NCI-H1417 treated with DMSO at 0.1 percent for 48 hours (cell line): ENCODE measurements at places on chromosomes 3 and 15.

GRCh38 chr3:14799146-14799545 is 19.6 kb upstream of the FGD5 start:
- DNase-seq, result no peak

- no peak for DNase-seq
Observed at GRCh38 chr3:72317491-72317890, 530.8 kb downstream of the SHQ1 start.

DNA sequence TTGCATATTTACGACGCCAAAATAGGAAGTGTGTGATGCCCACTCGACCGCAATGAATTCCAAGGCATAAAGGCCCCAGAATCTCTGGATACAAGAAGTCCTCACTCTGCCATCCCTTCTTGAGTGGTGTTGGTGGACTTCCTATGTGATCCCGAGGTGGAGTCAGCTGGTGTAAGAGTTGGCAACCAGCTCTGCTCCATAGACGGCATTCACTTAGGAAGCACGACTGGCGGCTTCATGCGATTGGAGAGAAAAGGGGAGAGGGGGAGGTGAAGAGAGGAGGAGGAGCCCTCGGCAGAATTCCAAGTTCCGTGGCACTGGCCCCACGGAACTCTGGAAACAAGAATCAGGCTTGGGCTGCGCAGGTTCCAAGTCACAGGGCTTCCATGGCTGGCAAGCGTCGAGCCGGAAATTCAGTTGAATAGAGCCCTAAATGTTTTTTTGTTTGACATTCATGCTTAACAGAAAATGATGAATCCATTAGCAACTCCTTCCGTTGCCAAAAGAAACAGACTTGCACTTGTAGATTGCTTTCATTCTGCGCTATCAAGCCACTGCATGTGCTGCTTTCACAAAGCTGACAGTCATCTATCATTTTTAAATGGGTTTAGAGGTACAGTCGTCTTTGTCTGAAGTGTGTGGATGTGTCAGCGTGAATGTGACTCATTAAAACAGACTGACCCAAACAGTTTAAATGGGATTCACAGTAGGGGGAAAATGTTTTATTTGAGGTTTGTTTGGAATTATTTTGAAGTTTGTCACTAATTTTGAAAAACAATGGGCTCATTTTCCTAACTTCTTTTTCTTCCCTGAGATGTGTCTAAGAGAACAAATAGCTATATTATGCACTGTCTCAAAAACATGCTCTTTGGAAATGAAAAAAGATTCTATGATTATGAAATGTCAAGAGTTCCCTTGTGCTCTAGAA is 428.3 kb upstream of the ATP11B start:
- DNase-seq, result peak; percentile 96

DNA sequence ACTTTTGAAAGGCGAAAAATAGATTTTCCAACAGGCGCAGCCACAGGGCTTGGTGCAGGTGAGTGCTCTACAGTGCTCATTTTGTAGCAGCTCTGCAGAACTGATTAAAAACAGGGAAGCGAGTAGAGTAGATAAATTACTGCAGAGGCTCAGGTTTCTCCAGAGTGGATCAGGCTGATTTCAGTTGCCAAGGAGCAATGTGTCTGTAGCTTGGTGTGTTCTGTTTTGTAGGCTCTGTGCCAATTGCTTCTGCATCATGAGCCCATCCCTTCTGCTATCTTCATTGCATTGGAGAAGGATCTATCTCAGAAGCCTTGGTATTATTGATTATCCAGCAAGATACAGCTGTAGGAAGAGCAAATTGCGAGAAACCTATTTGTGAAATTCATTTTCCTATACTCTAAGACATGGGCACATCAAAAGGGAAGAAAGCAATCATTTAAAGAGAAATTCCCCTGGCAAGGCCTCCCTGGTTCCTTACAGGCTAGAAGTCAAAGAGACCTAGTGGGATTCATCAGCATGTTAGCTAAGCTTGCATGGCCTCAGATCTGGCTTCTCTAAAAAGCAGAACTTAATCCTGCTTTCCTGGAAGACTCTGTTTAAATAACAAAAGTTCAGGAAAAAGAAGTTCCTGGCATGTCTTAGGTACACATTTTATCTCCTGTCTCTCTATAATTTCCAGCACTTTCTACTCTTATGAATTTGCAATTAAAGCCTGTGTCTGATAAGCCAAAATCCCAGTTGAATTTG is 432.4 kb upstream of the ATP10A start:
- no peak for DNase-seq

- no peak for DNase-seq
Observed at GRCh38 chr3:193945143-193945542, 190.8 kb upstream of the HES1 start.

DNA sequence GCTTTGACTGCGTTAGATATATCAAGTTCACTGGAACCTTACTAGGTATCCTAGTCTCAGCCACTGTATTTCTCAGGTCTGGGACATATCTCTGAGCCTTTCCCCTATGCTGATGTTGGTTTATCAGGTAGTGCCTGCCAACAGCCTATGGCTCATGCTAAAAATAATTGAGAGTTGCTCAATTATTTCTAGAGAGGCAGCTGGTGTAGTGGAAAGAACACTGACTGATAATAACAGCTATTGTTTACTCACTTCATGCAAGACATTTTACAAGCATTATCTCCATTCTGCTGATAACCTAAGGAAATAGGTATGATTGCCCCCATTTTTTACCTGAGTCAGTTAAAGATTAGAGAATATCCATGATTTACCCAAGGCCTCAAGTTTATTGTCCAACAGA is 231.4 kb downstream of the LRRN1 start:
- DNase-seq, result no peak

DNA sequence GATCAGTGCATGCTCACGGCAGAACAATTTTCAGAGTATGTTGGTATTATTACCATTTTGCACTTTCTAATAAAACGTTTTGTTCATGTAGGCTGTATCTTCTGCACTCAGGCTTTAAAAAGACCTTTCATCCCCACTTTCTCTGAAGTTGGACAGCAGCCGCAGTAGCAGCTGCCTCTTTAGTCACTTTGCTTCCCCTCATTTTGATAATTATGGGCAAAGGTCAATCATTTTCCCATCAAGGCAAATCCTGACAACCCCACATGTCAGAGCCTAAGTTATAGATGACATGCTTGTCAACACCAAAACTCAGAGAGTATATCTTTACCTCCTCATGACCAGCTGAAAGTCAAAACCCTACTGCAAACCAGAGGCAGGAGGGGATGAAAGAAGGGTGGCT is 99.7 kb downstream of the ROBO2 start:
- no peak for DNase-seq

- no peak for DNase-seq
Observed at GRCh38 chr3:184314700-184315542, 515 bp downstream of the EIF4G1 start.

DNA sequence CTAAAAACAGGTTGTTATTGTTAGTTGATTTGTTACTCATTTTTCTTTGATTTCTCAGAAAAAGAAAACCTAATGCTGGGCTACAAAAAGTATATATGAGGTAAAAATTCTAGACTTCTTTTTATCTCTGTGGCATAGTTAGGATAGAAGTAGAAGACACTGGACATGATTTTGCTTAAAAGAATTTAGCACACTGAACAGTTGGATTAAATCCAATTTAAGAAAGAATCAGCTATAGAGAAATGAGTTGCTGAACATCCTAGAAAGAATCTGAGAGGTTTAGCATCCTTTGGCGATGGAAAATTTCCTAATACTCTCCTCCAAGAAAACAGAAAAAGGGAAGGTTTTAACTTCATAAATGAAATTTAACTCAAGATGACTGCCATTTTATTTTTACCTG is 259.7 kb downstream of the TBL1XR1 start:
- no peak for DNase-seq

GRCh38 chr3:103006526-103007183 is 571.8 kb downstream of the ZPLD1 start:
- DNase-seq, result no peak

- DNase-seq, result no peak
Observed at GRCh38 chr3:53715815-53716483, 130.3 kb downstream of the CHDH start.

DNA sequence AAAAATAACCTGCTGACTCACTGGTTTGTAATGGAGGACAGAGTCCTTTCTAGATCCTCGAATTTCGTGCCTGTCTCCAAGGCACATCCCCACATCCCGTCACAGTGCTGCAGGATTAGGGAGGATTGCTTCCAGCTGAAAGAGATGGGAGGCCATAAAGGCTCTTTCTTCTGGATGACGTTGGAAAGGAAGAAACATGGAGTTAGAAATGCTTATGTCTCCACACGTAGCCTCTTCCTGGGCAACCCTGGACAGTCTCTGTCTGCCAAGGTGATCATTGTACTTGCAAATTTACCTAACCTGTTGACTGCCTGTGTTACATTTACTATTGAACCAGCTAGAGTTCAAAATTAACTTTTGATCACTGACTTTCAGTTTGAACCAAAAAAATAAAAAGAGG is 27.6 kb upstream of the VILL start:
- DNase-seq, result no peak

- no peak for DNase-seq
Observed at GRCh38 chr15:59203008-59203407, 3.6 kb upstream of the LDHAL6B start.

DNA sequence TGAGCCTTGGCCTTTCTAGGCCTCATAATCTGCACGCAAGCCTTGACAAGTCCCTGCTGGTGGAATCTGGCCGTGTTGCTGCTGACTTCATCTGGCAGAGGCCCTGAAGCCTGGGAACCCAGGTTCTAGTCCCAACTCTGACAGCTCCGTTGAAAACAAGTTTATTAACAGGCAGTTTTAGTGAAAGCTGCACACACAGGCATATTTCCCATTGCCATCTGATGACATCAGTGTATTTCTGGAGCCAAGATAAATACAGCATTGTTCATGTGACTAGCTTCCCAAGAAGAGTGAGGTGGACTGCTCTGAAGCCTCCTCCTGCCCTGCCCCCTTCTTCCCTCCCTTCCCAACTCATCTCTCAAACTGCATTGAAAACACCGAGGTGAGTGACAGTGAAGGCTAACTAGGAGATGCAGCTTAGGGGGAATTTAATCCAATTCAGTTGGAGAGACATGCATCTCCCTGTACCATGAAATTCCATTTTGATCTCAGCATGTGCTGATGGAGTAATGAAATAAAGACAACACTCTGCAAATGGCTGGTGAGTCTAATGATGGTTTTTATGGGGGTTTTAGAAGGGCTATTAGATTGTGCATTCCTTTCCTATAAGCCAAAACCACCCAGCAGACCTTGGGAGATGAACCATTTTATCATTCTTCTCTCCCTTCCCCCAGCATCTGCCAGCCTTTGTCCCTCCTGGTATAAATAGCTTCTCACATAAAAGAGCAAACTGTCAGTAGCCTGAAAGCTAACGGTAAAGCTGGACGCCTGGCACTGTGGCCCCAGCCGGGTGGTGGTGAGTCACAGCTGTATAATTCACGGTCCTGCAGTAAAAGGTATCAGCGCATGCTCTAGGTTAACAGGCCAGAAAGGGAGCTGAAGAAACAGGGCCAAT is 38.0 kb downstream of the PRICKLE2 start:
- DNase-seq, result no peak

- DNase-seq, result no peak
Observed at GRCh38 chr3:53846134-53846850, at the start of the genes CHDH and IL17RB. TSS of gene CHDH (minus strand) at chr3:53846419. CDS start at chr3:53824008, 22,411 bp downstream. TSS of gene IL17RB (plus strand) at chr3:53846568. CDS start at chr3:53846589, 21 bp downstream.

- no peak for DNase-seq
Observed at GRCh38 chr3:112293368-112294321, at the start of gene SLC9C1. TSS of gene SLC9C1 (minus strand) at chr3:112294216. CDS start at chr3:112286791, 7,425 bp downstream.

DNA sequence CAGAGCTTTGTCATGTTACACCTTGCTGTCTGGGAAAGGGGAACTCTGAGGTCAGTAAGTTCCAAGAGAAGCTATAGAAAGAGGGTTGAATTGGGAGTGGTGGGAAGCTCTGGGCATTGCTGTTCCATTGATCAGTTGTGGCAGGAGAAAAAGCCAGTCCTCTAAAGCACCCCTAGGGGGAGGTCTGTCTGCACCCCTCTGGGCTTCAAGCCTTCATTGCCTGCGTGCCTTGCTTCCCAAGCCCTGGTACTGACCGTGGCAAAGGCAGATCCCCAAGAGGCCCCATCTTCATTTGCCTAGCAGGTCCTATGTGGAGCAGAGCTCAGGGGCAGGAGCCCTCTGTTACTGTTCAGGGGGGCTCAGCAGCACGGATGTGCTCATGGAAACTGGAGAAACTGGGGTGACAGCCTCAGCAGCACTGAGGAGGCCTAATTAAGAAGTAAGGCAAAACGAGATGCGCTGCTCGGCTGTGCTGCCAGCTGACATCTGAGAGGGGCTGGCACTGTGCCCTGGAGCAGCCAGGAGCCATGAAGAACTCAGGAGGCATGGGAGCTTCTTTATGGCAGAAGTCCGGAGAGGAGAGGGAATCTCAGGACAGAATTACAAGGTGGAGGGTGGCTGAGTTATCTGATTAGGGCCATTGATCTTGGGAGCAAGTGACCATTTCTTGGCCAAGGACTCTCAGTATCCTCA is 270.9 kb downstream of the RPLP1 start:
- DNase-seq, result no peak

DNA sequence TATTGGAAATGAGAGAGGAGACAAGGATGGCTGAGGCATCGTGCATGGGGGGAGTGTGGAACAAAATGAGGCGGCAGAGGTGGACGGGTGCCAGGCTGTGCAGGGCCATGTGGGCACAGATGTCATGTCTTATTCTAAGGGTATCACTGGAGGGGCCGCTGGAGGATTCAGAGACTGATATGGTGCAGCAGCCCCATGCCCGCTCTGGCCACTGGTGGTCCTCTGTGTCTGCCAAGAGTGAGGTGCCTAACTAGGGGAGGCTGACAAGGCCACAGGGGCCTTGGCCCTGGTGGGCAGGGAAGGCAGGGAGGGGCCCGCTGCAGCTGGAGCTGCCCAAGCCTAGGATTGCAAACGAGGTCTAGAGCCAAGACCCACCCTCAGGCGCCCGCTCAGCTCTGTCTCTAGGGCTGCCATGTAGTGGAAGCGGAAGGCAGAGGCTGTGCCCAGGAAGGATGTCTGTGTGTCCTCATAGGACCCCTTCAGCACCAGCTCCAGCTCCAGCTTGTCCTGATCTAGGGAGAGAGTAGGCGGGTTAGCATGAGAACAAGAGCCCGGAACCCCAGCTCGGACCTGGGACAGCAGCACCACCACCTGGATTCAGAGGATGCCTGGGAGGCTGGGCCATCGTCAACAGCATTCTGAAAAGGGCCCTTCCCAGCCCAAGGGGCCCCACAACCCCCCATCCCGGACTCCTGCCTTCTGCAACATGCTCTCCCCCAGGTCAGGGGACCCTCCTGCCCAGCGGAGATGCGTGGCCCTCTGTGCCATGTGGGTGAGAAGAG is 11.3 kb downstream of the PLA2G4D start:
- DNase-seq, result no peak

DNA sequence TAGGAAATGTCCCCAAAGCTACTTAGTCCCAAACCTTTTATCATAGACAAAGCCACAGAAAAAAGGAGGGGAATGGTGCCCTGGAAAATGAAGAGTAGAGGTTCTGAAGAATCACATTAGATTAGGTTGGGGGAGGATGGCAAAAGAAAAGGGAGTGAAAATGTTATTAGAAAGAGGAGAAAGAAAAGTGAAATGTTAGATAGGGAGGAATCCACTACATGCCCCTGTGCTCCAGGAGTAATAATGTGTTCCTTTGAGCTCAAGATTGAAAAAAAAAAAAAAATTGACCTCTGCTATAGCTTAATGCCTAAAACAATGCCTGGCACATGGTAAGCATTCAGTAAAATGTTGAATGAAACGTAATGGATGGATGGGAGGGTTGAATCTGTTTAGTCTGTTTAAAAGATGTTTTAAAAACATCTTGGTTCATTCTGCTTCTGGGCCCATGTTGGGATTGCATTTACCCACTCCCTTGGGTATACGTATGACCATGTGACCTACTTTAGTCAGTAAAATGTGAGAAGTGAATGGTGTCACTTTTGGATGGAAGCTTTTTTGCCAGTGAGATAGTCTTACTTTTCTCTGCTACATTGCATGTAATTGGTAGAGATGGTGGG is 19.0 kb downstream of the MAPK6 start:
- no peak for DNase-seq

GRCh38 chr15:55827955-55828354 is 85.0 kb upstream of the PRTG start:
- DNase-seq, result no peak

- DNase-seq, result no peak
Observed at GRCh38 chr15:33045066-33045810, 149.3 kb downstream of the FMN1 start.
